SHP77 (cell line): ENCODE measurements at places on chromosomes 13 and 19.

- peak; percentile 38 for DNase-seq
These were observed 3.1 kb upstream of the PTPRH start for GRCh38 chr19:55212447-55212846.

DNA sequence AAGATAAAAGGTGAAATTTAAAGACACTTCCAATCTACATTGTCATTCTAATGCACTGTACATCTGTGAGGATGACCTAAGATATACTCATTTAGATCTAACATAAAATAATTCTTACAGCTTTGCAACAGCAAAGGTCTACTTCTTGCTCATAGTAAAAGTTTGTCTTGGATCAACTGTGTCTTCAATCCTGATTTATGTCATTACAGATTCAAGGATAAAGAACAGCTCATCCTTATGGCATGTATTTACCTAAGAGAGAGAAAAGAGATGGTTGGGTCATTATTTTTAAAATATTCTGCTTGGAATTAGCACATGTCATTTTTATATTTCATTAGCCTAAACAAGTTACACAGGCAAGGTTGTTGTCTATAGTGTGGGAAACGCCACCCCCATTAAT is 2193.1 kb downstream of the PCDH9 start:
- no peak for DNase-seq

DNA sequence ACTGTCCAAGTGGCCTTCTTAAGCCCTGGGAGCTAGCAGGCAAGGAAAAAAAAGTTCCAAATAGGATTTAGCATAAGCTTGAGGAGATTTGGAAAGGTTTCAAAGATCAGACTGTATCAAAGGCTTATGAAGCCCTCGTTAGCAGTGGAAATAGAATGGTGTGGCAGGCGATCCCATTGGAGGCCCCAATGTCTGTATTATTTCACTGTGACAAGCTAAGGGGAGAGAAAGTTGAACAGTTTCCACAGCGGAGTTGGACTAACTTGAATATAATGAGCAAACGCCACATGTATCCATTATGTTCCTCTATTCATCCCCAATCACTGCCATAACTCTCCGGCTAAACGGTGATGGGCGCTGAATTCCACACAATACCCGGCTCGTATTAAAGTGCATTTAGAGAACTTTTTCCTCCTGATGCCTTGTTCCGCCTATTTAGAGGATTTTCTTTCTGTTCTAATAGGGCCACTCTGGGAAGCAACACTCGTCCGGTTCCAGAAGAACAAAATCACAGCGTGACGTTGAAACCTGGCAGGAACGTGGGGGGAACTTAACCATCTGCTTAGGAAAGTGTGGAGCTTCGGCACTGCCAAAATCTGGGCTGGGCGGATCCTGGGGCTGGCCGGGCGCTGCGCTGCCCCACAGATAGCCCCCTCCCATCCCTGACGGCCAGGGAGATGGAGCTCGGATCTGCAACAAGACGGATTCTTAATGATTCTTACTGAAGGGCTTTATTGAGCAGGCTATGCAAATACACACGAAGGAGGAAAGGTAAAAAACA is 1.0 kb upstream of the PCDH8 start:
- DNase-seq: no peak

DNA sequence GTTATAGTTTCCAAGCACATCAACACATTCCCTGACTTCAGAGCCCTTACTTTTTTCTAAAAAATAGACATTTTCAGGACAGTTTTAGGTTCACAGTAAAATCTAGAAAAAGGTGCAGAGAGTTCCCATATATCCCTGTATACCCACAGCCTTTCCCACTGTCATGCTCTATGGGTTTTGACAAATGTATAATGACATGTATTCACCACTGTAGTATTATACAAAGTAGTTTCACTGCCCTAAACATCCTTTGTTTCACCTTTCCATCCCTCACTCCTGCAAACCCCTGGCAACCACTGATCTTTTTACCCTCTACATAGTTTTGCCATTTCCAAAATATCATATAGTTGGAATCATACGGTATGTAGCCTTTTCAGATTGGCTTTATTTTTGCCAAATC is 15.6 kb downstream of the NAA16 start:
- DNase-seq: no peak

- no peak for DNase-seq
These were observed 1.3 kb upstream of the SHANK1 start for GRCh38 chr19:50720921-50721381.

GRCh38 chr19:49546825-49547565 is 19.2 kb downstream of the RCN3 start:
- peak; percentile 84 for DNase-seq
